ENCODE measurements at places on chromosomes 12 and 14.
A peak's percentile ranks its signal among the peaks of the same experiment; 100 is the strongest.

- no peak for DNase-seq
Observed at GRCh38 chr14:91335191-91336092, 82.2 kb downstream of the CCDC88C start.

DNA sequence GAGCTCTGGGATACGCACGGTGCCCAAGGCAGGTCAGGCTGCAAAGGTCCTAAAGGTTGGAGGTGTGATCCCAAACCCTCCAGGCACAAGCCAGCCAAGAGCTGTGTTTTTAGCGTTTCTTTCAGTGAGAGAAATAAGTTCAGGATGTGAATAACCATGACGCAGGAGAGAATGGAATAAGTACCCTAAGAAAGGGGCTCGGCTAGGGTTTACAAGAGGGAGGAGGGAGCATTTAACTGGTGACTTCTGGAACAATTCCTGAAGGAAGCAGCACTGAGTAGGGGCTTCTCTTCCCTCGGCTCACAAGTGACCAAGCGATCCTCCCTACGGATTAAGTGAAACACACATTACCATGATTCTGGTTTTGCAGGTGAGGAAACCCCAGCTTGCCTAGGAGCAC lies 29.4 kb downstream of the SSH1 start:
- no peak for DNase-seq

DNA sequence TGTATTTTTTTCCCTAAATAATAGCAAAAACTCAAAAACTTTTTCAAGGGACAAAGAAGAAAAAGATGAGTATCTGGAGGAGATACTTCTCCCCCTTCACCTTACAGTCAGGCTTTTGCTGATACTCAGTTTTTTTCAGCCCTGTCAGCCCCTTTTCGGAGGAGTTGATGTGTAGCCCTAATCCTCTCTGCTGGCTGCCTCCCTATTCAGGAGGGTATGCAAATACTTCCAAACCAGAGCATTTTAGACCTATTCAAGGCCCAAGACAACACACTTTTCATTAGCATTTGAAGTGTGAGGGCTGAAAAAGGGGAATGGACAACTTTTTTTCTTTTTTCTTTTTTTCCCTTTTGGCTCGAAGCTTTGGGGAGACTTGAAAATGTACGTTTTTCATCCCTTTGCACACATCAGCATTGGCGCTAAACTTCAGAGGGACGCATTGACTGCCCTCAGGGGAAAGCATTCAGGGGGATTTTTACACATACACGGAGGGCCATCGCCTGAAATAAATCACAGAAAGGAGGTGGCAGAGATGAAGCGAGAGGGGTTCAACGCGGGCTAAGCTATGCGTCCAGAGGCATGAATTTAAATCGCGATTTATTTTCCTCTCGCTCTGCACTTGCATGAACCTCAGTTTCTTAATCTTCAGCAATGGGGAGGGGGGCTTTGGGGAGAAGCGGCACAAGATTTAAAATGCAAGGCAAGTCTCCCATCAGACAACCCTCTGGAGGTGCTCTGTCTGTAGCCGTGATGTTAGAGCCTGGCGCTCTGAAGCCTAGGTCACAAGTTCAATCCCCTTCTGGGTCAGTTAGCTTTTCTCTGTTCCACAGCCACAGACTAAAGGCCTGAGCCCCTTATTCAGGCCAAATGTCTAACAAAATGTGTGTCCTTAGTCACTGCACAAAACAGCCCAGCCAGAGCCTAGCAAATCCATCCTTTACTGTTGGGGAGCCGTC lies 86.3 kb downstream of the ASCL1 start:
- DNase-seq, result no peak

DNA sequence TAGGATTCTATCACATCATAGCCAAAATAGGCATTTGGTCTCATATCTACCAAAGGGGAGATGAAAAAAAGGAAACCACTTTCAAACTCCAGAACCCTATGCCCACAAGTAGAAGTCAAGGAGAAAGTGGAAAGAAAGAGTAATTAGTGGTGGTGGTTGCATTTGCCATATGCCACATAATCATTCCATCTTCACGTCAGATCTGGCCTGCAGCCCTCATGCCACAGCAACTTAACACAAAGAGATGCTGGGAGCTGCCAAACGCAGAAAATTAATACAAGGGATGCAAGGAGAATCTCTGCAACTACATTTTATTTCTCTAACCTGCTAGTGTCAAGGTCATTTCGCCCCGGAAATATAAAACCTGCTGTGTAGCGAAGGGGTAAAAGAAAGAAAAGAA lies 148.6 kb upstream of the FOXN3 start:
- DNase-seq, result no peak

DNA sequence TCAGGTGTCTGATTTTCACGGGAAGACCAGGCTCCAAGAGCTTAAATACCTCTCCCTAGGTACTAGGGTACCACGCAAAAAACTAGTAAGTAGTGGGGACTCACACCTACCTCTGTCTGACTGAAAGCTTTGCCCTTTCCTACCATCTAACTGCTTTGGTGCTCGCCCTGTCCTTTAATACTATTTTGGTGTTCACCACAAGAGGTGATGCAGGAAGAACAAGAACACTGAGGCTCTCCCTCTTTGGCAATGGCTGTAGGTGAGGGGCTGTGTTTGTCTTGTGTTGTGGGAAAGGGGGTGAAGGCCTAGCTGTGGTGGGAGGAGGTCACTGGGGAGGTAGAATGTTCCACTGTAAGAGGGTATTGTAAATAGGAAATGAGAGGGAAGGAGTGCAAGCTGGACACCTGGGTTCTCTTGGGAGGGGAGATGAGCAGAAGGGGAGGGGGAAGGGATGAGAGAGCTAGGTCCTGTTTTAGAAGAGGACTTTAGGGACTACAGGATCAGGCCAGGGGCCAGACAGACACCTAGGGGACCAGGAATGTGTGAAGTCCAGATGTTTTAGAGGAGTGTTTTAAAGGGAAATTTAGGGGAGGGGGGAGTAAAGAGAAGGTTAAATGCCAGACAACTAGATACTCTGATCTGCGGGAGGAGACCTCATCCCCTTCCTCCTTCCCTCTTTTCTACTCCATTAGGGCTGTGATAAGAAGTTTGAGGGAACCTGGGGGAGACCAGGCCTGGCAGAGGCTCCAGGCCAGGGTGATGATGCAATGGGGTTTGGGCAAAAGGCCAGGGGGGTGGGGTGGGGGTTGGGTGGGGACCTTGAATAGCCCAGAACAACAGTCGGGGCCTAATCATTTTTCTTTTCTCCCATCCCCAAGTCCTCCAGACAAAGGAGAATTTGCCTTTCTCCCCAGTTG lies 2.1 kb downstream of the ITGA5 start:
- DNase-seq, result no peak

GRCh38 chr14:33936391-33936790 lies 14.5 kb downstream of the EGLN3 start:
- DNase-seq, result peak; percentile 29

DNA sequence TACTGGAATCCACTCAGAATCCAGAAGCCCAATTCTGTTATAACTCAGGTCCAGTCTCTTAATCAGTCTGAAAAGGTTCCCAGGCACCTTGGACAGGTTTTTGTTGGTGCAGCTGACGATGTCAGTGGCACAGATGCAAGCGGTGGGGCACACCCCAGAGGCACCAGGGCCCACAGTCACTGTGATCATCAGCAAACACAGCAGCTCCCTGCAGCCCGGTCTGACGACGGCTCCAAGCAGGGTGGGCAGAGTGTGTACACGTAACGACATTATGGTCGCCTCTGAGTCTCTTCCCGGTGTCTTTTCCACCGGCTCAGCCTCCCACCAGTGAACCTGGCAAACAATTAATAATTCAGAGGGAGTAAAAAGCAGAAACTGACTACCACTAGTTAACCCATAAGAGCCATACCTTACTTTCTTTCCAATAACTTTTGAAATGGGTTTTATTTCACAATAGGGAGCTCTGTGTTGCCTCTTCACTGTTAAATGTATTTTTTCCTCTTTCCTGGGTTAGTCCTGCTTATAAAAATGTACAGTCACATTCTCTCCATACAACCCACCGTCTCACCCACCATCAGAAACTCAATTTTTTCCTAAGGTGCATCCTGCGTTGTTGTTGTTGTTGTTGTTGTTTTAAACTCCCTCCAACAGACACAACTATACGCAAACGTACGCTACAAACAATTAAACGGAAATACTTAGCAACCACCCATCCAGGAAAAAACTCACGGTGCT lies 521 bp upstream of the PCED1B start:
- DNase-seq, result peak; percentile 54

All from NCI-H524 (cell line).